ENCODE measurements at places on chromosomes 4 and X.

GRCh38 chr4:75834095-75834771 lies 68.0 kb downstream of the PPEF2 start:
- no peak for DNase-seq

GRCh38 chr4:15525080-15525479 lies 55.4 kb downstream of the CC2D2A start:
- no peak for DNase-seq

GRCh38 chrX:132853040-132853439 lies 105.4 kb downstream of the HS6ST2 start:
- DNase-seq, result no peak

DNA sequence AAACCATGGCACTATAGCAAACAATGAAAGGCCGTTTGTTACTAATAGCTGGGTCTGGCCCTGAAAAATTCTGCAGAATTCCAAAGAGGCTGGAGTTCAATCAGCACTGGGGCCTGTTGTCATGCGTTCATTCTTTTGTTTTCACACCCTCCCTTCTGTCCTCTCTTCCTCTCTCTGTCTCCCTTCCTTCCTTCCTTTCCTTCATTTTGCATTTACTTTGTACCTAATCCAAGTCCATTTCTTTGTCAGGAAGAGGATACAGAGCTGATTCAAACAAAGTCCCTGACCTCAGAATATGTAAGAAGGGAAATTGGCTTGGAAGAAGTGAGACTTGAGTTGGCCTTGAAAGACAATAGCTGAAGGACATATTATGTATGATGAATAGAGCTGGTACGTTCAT lies 119.6 kb upstream of the LDB2 start:
- no peak for DNase-seq

GRCh38 chr4:7816771-7817170 lies 122.9 kb downstream of the AFAP1 start:
- DNase-seq, result no peak

- no peak for DNase-seq
These were observed 23.5 kb upstream of the CT55 start for GRCh38 chrX:135194684-135195083.

DNA sequence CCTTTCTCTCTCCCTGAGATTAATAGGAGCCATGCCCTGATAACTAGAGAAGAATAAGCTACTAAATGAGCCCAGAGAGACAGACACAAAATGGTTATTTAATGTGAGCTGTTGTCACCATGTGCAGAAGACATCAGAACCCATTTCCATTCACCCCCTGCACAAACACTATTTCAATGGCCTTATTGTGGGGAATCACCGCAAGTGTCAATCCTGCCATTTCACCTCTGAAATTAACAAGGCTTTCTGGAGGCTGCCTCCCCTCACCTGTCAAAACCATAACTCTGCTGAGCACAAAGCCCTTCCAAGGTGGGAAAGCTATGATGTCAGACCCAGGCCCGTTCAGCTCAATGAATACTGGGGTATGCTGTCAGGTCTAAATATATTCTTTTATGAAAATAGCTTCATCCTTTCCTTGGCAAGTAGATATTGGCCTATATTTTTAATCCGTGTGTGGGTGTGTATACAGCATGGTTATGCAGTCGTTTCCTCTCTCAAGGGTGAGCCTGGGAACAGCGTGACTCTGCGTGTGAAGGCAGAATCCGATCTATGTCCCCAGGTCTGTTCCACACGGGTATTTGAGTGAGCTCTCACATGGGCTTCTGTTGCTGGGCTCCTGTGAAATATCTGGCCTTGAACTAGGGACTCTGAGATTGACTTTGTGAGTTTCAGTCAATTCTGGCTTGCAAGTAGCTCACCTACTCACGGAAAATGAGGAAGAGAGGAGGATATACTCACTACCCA lies 266.3 kb downstream of the FBXW7 start:
- DNase-seq, result no peak

GRCh38 chrX:151713849-151714248 lies 2.0 kb upstream of the FATE1 start:
- no peak for DNase-seq

DNA sequence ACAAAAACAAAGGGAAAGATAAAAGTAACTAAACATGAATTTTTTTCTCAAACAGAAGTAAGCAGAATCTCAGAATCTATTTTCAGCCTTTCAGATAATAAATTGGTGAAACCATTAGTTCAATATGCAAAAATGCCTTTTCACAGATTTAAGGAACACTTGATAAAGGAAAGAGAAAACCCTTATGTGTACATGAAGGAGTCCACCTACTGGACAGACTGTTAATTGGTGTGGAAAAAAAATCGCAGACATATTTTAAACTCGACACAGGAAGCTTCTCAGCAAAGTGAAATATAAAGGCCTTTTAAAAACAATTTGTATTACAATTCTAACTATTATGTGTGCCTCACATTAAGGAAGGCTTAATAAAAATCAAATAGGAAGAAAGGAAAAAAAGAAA lies 22.3 kb downstream of the COX7B2 start:
- DNase-seq, result no peak

- DNase-seq, result no peak
These were observed 12.4 kb downstream of the SLC34A2 start for GRCh38 chr4:25667931-25668557.

GRCh38 chrX:71105628-71106027 lies 912 bp downstream of the CXorf65 start:
- DNase-seq, result no peak

GRCh38 chr4:74590476-74590875 lies 145.5 kb downstream of the AREG start:
- DNase-seq, result no peak

GRCh38 chrX:39836802-39837420 lies 260.8 kb downstream of the BCOR start:
- no peak for DNase-seq

- no peak for DNase-seq
These were observed 415.2 kb upstream of the HS3ST1 start for GRCh38 chr4:11843927-11844326.

DNA sequence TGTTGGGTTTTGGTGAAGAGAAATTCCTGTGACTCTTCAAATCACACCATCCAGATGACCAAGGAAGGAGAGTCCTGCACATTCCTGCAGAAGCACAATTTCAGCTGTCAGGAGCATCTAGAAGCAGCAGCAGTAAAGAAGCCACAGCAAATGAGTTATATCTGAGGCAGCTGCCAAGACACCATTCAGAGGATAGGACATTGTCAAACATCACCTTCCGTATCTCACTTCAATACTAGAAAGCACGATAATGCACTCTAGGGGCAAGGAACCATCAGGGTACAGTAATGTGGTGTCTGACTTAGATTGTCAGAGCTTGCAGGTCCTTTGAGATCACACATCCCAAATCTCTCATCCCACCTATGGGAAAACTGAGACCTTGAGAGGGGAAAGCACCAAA lies 134.5 kb downstream of the COL4A6 start:
- DNase-seq, result no peak

GRCh38 chr4:180099957-180100356 lies 2143.2 kb upstream of the TENM3 start:
- DNase-seq, result no peak

DNA sequence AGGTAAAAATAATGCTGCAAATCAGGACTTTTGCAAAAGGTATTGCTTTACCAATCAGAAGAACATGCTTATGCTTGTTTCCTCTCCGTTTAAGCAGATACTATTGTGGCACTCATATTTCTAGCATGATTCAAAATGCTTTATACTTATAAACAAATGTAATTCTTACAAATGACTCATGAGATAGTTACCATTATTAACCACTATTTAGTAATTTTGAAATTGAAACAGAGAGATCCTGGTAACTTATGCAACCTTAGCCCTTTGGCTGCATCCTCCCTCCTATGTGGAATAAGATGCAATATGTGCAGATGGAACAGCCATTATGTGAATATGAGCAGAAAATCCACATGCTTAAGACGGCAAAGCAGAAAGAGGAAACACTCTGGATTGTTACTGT lies 164.7 kb downstream of the PCDH18 start:
- no peak for DNase-seq

DNA sequence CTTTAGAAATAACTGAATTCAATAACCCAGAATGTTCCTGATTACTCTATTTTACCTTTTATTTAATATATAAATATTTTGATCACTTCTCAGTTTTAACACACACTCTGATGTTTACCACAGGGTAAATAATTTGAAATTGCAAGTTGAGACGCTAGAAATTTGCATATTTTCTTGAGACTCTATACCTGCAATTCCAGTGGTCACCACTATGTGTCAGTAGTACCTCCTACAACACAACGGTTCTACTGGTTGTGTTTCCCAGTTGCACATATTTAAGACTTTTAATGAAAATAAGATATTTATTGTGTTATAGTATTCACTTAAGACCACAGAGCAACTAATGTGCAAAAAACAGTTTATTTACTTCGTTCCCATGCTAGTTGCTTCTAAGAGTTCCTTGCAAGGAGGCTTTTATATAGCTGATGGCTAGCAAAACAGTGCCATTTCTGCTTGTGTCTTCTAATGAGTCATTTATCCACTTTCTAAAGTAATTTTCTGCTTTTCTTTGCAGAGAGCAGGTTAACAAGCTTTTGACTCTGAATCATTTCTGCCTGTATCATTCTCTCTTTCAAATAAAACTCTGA lies 98.9 kb upstream of the PDLIM3 start:
- DNase-seq, result no peak

DNA sequence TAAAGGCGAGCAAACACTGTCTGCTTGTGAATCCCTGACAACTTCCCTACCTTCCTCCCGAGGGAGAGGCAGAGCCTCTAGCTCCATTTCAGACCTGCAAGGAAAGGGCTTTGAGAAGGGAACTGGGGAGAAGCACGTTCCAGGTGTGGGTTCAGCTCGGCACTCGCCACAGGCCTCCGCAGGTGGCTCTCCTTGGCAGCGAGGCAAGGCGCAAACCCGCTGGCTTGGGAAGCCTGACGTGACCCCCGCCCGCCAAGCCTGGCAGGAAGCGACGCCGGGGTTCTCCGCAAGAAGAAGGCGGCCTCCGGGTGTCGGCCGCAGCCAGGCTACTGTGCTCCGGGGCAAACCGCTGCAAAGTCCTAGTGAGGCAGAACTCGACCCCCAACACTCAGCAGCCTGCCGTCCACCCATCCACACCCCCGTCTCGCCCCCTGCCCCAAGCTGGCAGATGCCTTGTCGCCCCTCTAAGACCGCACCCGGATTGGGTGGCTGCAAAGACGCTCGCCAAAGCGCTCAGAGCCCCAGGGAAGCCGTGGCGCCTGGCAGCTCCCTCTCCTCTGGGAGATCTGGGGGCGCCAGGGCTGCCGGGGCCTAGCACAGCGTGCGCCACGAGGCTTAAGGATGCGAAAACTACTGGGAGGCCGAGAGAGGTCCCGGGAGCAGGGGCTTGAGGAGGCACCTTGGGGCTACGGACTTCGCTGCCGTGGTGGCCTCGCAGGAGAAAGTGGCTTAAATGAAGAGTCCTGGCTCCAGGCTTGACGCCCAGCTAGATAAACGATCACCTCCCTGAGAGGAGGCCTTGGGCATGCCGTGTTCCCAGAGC lies 21.8 kb downstream of the NKX3-2 start:
- no peak for DNase-seq

DNA sequence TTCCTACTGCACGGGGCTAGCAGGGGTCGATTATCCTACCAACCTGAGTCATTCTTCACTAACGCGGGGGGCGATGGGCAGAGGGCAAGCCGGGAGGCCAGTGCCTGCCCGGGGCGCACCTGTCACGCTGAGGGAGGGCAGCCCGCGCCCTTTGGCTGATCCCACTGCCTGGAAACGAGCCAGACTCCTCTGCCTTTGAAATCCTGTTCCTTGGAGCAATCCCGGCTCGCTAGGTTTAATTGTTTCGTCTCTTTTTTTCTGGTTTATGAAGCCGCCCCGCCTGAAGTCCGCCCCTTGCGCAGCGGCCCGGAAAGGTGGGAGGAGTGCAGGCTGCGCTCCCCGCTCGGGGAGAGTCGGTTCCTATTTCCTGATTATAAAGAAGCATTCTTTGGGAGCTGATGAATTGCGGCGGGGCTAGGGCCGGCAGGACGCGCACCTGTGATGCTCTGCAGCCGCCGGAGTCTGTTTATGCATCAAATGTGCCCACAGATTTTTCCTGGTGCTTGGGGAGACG lies 484.2 kb downstream of the BCOR start:
- DNase-seq, result no peak

DNA sequence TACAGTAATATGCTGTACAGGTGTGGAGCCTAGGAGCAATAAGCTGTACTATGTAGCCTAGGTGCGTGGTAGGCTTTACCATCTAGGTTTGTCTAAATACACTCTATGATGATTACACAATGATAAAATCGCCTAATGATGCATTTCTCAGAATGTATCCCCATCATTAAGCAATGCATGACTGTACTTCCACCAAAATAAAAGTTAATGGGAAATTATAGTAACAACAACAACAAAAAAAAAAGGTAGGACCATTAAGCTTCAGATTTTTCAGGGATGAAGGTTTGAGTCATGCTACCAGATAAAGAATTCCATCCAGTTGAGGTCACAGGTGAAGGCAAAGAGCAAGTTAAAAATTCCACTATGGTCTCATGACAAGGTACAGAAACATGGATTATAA lies 68.2 kb downstream of the MAGEA10 start:
- no peak for DNase-seq

DNA sequence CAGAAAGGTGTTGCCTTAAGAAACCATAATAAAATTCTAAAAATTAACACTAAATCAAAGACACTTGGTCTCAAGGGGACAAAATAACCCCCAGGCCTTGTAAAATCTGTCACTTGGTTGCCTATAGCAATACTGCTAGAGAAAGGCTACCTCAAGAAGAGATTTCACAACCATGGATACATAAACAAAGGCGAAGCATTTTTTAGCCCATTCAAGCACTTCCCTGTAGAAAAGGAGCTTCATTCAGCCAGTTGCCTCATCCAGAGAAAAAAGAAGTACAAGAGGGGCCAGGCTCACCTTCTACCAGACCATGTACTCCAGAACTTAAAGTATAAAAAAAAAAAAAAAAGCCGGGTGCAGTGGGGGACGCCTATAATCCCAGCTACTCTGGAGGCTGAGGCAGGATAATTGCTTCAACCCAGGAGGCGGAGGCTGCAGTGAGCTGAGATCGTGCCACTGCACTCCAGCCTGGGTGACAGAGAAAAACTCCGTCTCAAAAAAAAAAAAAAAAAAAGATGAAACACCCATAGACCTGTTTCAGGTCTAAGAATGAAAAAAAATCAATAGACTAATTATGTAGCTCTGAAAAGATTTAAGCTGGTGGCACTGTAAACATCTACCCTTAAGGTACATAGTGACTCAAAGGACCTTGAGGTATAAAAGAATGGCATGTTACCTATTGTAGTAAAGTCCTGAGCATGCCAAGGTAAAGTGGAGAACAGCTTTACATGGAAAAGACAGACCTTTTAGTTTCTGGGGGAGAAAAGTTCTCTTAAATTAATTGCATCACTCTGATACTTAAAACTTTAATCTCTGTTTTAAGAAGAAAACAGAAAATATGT lies 18.0 kb downstream of the RUFY3 start:
- DNase-seq, result no peak

- DNase-seq, result no peak
These were observed 48.7 kb upstream of the SLC7A11 start for GRCh38 chr4:138290805-138291204.
